ENCODE measurements at places on chromosomes 7 and 10.

- no peak for DNase-seq
These were observed 398.5 kb downstream of the PCDH15 start for GRCh38 chr10:54402576-54402975.

GRCh38 chr7:106870528-106870927, 5.4 kb downstream of the PIK3CG start:
- DNase-seq = no peak

DNA sequence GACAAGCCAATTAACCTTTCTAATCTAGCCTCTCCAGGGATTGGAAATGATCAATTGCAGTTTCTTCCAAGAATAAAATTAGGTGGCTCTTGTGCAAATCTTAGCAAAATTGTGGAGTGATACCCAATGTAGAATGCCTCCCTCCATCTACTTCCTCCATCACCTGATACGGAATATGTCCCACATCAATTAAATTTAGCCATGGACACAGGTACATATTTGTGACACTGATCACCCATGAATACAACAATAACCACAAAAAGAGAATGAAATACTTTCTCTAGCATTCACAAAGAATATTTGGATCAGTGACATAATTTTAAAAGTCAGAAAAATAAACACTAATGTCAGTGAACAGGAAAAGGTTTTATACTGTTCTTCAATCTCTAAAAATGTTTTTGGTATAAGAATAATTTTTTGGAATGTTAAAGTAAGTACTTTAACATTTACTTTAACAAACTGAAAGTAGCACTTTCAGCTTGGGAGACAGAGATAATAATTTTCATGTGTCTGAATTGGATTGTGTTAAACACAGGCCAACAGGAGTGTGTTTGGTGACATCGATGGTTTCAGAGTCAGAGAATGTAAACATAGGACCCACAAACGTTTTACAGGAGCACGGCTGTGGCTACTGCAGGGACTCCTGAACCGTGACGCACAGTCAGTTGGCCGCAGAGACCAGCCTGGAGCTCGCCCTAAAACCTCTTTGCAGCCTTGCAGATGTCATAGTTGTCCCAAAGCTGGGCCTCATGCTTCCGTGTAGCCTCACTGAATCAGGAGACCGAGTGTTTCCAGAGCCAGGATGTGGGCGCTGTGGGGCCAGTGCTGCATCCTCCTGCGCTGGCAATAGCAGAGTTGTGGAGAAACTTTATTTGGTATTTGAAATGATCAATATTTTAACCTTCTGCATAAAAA, 7.2 kb downstream of the RBM20 start:
- DNase-seq = no peak

DNA sequence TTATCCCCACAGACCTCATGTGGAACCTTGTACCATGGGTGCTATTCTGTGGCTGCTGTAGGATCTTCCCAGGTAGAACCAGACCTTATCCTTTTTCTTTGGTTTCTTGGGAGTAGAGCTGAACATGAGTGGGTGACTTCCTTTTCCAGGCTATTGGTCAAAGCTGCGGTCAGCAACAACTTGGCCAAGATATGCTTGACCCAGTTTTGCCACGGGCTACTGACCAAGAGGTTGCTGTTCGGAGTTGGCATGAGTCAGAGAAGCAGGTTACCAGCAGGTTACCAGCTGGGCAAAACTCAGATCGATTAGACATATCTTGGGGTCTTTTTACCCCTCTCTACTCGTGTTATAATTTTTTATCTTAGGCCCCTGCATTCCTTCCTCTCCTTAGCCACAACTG, 36.7 kb upstream of the HDAC9 start:
- no peak for DNase-seq

- DNase-seq = no peak
These were observed 137.4 kb downstream of the TNS3 start for GRCh38 chr7:47444376-47445098.

DNA sequence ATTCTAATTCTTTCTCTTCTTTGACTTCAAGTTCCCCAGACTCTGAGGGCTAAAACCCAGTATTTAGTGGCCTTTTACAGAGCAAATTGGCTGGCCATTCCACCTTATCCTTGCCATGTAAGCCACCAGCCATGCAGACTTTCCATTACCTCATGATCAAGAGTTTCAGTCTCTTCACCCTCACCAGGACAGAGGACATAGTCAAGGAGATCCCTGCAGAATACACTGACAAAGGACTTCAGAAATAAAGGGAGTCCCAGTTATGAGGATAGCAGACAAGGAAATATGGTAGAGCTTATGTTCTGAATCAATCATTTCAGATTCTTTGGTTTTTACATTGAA, 1080.4 kb upstream of the C7orf33 start:
- DNase-seq = no peak

- DNase-seq = no peak
These were observed 19.5 kb upstream of the INSYN2A start for GRCh38 chr10:127215866-127216265.

GRCh38 chr10:89525556-89525955, 9.8 kb downstream of the SLC16A12 start:
- DNase-seq = no peak

Measured in activated CD4-positive, alpha-beta T cell treated with anti-CD3 and anti-CD28 coated beads, Interleukin-2, amount 50 U/mL, for 24 hours (primary cell).